ENCODE measurements at places on chromosomes 6 and 20.

GRCh38 chr6:127879685-127880084 lies 21.2 kb downstream of the THEMIS start:
- no peak for DNase-seq

GRCh38 chr20:60046860-60047259 lies 88.6 kb downstream of the CDH26 start:
- DNase-seq = no peak

DNA sequence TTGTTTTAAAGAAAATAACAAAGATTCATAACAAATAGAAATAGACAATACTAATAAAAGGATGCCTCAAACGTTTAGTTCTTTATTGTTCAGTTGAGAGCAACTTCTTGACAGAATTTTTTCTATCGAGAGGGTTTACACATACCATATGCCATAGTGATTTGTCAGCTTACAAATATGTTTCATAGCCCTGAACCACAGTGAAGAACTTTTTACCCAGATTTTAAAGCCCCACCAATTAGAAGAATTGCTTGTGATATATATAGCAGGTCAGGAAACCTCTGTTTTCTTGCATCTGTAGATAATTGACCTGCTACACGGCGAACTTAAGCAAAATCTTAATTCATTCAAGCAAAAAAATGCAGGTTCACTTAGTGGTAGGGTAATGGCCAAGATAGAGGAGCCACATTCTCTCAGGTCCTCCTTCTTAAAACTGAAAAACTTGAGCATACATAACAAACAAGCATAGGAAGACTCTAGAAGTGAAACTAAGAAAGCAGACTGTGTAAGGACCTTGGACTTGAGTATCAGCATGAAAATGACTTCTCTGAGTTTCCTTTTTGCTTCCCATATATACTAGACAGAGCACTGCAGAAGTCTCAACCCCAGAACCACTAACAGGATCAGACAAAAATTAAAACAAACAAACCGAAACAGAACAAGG lies 39.5 kb downstream of the CRISP1 start:
- DNase-seq = no peak

DNA sequence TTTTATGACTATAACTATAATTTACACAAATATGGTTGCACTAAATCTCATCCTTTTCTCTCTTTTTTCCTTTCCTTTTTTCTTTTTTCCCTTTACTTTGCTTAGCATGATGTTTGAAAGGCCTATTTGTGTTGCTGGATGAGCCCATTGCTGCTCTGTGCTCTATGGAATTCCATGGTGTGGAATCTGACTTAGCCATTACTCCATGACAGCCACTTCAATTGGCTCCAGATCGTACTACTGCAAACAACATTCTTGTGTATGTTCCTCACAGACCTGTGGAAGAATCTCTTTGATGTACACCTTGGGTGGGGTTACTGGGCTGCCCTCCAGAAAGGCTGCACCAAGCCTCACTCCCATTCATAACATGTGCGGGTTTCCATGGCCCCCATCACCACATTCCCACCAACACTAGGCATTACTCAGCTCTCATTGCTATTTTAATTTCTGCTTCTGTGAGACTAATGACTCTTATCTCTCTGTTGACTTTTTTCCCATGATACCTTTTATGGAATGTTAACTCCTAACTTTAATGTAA lies 979.0 kb downstream of the KIF16B start:
- DNase-seq = no peak

GRCh38 chr6:54282186-54282585 lies 26.1 kb upstream of the TINAG start:
- DNase-seq = no peak

DNA sequence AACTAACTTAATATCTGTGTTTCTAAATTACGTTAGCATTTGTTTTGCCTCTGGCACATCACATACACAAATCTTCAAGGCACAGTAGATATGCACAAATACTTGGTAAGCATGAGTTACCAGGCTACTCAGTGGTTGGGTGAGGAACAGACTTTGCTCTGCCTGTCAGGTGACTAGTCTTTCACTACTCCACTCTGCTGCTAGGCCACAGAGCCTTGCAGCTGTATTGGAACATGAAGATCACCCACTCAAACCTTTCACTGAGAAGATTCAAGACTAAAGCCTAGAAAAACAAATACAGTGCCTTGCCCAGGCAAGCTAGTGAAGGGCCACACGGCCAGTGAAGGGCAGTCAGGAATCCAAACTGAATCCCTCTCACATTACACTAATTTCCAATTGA lies 47.0 kb downstream of the DTNBP1 start:
- no peak for DNase-seq
